ENCODE measurements at places on chromosomes 2 and 18.

GRCh38 chr2:186426153-186427016 is 59.7 kb upstream of the ZC3H15 start:
- DNase-seq: no peak

DNA sequence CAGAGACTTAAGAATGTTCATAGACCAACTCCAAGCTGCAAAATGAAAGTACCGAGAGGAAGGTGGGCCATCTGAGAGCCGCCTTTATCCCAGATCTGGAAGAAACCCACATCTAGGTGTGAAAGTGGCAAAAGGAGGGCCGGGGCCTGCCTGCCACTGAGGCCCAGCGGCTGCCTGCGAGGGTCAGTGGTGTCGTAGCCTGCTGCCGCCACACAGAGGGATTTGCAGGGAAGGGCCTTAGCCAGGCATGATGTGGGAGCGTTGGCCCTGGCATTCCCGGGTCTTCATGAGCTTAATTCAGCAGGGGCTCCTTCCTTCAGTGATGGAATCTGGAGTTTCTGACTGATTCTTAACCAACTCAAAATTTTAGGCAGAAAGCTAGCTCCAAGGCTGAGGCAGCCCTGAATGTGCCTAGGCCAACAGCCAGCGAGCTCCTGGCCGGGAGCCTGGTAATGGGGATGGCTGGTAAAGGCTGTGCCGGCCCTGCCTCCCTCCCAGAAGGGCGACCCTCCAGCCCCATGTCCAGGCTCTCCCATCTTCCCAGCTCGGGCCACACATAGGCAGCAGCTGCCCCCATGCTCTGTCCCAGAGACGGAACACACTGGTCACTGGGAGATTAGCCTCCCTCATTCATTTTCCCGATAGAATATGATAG is 230.1 kb downstream of the AGAP1 start:
- DNase-seq: no peak

DNA sequence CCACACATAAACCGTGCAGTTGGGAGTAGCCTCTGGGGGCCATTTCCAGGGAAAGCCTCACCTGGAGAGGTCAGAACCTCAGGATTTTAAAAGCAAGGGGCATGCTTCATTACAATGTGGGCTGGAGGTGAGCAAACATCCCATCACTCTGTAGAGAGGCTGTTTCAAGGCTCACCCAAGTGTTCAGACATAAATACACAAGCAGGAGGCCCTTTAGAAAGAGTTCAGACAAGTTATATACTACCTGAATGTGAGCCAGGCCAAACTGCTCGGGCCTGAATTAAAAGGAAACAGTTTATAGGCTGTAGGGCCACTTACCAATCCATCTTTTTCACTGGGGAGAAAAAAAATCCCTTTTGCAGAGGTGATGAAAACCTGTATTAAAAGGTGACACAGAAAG is 540.0 kb upstream of the ZEB2 start:
- DNase-seq: no peak

DNA sequence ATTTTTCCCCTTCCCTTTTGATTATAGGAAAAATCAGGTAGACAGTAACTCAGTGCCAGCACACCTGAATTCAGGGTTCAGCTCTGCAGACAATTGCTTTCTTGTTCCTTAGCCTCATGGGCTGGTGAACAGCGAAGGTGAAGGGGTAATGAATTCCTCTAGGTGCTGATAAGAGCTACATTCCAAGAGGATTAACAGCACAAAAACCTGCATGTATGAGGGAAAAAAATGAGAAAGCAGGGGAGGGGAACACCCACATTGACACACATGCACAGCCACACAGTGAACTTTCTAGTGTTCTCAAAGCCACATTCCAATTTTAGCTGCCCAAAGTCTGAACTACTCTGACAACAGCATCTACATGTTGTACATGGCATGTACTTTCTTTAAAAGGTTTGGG is 46.1 kb downstream of the SPATS2L start:
- no peak for DNase-seq

- DNase-seq: no peak
Observed at GRCh38 chr2:175442441-175442840, 260.9 kb upstream of the ATP5MC3 start.

DNA sequence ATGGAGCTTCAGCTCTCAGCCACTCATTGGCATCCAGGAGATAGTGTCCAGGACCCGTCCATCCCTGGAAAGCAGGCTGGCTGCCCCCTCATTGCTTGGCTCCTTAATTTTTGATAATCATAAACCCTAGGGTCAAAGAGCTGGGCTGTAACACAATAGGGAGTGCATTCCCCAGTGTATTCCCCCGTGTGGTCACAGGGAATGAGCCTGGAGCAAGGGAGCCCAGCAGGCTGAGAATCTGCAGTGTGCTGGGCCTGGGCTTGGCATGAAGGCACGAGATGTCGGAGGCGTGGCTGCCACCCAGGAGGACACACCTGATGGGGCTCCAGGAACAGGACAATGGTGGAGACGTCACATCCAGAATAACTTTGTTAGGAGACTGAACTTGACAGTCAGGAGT is 18.7 kb downstream of the TPRKB start:
- DNase-seq: no peak

GRCh38 chr18:32958746-32959145 is 185.9 kb upstream of the KLHL14 start:
- no peak for DNase-seq

- no peak for DNase-seq
Observed at GRCh38 chr18:2953935-2954653, 58.9 kb downstream of the LPIN2 start.

DNA sequence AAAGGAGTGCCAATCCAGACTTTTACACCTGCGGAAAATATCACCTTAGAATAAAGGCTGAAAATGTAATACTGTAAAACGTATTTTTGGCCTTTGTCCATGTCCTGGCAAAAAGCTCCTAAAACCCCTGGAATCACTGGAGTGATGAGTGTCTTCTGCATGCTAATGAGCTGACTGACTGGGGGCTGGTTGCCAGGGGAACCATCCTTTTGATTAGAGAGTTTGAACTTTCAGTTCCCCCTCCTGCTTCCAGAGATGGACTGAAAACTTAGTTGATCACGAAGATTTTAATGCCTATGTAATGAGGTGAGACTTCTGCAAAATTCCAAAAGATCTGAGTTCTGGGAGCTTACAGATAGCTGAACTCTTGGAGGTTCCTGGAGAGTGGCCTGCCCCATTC is 20.5 kb downstream of the PUM2 start:
- DNase-seq: no peak

GRCh38 chr2:45627911-45628310 is 16.8 kb upstream of the SRBD1 start:
- DNase-seq: no peak

GRCh38 chr2:11102466-11102865 is 52.8 kb upstream of the SLC66A3 start:
- DNase-seq: no peak

- no peak for DNase-seq
Observed at GRCh38 chr2:32591669-32592463, 36.0 kb upstream of the TTC27 start.

DNA sequence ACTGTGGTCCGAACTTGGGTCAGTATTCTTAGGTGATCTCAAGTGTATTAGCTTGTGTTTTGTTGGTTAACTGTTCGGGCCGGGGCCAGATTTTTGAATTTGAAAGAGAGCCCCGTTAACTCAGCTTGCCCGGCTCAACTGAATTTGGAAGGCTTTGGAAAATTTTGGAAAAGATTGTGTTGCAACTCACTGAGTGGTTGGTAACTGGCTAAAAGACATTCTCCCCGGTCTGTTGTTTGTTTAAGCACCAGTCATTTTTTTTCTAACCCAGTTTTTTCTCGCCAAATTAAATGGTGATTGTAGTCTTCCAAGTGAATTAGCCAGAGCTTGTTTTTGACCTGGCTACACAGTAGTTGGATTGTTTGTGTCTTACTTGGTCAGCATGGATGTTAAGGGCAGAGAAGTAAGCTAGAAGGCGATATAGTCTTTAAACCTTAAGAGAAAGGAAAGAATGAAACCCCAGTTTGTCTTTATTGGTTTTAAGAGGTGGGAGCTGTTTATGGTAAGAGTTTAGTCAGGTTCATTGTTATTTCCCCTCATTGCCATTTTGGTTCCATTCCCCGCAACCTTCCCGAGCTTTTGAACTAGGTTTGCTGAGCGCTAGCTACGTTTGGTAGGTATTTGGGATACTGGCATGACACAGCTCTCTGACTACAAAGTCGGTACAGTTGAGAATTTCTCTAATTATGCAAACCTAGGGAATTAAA is 2.4 kb downstream of the MAP4K4 start:
- DNase-seq: no peak

DNA sequence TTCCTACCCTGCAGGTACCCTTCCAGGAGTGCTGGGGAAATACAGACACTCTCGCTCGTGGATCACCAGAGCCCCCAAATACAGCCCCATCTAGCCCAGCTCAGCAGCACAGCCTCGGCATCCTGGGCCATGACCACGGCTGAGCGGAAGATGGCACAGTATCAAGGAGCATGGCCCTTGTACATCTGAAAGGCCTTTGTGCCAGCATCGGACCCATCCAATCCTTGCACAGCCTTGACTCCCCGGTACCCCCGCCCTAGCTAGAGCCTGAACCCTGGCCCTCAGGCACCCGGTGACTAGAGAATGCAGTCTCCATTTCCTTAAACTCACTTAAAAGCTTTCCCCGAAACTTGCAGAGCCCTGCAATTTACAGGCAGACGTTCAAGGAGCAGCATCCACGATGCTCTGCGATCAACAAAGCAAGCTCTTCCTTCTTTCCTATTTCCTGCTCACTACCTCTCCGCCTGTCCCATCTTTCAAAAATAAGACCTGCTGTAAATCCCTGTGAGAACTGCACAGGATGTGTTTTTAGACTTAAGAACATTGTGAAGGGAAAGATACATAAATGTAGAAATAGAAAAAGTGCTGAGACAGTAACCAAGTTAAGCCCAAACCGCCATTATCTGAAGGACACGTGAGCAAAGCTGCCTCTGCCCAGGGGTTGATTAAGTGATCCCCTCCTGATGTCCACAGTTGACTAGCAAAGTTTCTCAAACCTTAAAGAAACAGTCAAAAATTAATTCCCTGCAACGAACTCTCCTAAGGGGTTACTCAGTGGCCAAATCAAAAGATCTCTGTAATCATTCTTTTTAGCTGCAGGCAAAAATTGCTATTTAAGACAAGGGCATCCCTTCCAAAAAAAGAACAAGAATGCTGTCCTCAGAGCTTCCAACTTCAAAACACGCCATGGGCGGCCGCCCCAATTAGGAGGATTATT is 48.5 kb downstream of the ZNF516 start:
- no peak for DNase-seq

GRCh38 chr2:200670751-200671150 is 84.9 kb downstream of the AOX1 start:
- no peak for DNase-seq

DNA sequence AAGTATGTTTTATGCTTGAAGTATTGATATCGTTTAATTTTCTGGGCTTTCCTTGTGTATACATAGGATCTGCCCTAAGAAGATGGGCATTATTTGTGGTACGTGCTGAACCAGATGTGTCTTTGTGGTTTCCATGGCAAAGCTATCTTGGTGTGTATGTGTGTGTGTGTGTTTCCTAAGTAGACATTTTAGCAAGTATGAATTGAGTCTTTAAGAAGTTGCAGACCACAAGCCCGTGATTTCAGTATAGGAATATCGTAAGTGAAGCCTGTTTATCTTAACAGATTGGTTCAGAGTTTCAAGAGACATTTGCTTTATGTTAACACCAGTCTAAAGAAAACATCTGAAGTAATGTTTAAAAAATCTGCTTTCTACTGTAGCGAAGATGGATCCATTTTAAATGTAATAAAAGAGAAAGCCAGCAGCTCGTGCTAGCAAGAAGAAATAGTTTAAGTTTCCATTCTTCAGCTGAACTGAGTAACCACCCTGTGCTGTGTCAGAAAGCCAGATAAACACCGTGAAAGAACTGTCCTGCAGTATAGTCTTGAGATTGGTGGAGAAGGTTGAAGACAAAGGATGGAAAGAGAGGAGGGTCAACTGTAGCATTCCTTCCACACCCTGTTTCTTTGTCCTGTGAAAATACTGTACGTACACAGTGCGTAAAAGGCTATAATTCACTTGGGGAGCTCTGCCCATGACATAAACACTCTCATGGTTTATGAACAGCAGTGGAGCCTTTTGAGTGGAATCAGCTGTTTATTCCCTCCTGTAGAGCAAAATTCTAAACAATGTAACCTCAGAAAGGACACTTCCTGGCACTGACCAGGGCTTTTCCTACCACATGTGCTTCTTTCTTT is 91.9 kb upstream of the FOSL2 start:
- DNase-seq: no peak

DNA sequence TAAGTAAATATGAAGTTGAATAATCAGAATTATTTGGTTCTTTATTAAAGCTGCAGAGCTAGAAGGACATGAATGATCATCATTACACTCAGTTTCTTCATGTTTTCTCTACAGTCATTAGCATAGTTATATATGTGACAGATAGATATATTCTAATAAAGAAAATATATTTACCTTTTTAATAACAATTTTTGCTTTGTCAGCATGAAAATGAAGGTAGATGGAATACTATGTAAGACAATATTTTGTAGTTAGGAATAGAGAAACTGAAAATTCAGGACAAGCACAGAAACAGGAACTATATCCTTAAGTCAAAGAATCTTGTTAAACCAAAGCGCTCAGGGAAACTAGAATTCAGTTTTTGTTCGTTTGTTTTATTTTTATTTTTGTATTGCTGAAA is 649.9 kb upstream of the NRXN1 start:
- DNase-seq: no peak

GRCh38 chr2:112032224-112032586 is 22.9 kb upstream of the TMEM87B start:
- DNase-seq: no peak

- no peak for DNase-seq
Observed at GRCh38 chr2:215967590-215968378, 45.6 kb downstream of the MREG start.

GRCh38 chr18:23512641-23513040 is 9.3 kb downstream of the RMC1 start:
- DNase-seq: no peak

All from stimulated activated CD8-positive, alpha-beta memory T cell treated with anti-CD3 and anti-CD28 coated beads, Interleukin-15, amount 100 ng/mL, for 24 hours (primary cell).